Activated CD4-positive, alpha-beta T cell treated with anti-CD3 and anti-CD28 coated beads, Interleukin-2, Interleukin-4, amounts not matched to agents 100 ng/mL and 50 ng/mL, durations not matched to agents 16 hours and 8 hours (primary cell): ENCODE measurements at places on chromosomes 13 and 19.

GRCh38 chr13:114313061-114313860, 1.0 kb upstream of the CHAMP1 start:
- peak; percentile 41 for DNase-seq

- no peak for DNase-seq
Observed at GRCh38 chr19:18319591-18320135, 3.2 kb downstream of the LSM4 start.

- no peak for DNase-seq
Observed at GRCh38 chr19:31316201-31316951, 32.9 kb downstream of the TSHZ3 start.

GRCh38 chr13:39040206-39040605, 1.9 kb downstream of the NHLRC3 start:
- no peak for DNase-seq

DNA sequence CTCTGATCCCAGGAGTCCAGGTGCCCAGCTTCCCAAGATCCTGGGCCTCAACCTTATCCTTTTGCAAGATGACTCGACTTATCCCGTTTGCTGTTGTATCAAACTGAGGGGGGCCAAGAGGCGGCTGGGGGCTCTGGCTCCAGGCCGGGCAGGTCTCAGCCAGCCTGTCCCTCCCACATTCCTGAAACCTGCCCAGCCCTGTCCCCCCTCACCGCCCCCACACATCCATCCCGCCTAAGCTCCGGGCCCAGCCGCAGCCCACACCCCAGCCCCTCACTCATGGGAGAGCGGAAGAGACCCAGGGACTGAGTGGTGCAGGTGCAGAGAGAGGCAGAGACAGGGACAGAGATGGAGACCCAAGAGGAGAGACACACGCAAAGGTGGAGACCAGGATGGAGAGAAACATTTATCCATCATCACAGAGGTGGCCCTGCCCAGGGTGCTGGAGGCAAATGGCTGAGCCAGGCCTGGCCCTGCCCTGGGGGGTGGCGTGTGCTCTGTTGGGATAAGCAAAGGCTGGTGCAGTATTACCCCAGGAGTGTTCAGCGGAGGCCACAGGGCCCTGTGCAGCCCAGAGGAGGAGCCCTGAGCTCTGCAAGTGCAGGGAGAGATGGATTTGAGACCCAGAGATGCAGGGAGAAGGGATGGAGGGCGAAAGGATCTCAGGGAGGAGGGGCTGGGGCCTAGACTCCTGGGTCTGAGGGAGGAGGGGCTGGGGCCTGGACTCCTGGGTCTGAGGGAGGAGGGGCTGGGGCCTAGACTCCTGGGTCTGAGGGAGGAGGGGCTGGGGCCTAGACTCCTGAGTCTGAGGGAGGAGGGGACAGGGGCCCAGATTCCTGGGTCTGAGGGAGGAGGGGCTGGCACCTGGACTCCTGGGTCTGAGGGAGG, 1.6 kb downstream of the BCAM start:
- no peak for DNase-seq

DNA sequence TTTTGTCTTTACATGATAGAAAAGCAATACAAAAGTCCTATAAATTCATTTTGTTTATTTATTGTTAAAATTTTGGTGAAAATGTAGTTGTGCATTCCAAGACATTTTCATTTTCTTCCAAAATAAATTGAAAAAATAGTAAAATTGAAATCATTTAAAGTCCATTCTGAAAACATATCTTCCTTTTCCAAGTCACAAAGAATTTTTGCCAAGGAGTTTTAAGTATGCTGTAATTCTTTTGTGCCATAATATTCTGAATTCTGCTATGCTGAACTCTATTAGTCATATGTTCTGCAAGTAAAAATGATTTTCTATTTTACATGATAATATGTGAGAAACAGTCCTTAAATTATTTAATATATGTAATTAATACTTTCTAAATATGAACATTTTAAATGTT, 879.6 kb upstream of the SLC10A2 start:
- DNase-seq = no peak
